ENCODE measurements at places on chromosomes 5 and 9.

DNA sequence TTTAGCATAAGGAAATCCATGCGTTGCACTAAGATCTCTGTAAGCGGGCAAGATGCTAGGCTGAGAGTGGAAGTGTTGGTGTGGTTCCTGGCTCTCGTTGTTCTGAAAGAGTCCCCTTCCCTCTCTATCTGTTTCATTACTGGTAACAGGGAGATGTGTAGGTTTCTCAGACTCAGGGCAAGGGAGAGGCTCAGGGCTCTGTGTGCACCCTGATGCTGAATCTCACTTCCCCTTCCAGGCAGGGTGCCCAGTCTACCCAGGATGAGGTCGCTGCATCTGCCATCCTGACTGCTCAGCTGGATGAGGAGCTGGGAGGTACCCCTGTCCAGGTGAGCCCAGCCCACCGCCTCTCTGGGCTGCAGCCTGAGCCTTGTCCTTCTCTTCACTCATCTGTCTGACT, 45.7 kb downstream of the STOM start:
- no peak for DNase-seq

GRCh38 chr5:131952301-131952857, 6.9 kb upstream of the MEIKIN start:
- no peak for DNase-seq

GRCh38 chr9:102519423-102519822, 475.7 kb upstream of the CYLC2 start:
- no peak for DNase-seq

- DNase-seq, result no peak
These were observed 303.5 kb downstream of the IRX1 start for GRCh38 chr5:3899093-3899492.

DNA sequence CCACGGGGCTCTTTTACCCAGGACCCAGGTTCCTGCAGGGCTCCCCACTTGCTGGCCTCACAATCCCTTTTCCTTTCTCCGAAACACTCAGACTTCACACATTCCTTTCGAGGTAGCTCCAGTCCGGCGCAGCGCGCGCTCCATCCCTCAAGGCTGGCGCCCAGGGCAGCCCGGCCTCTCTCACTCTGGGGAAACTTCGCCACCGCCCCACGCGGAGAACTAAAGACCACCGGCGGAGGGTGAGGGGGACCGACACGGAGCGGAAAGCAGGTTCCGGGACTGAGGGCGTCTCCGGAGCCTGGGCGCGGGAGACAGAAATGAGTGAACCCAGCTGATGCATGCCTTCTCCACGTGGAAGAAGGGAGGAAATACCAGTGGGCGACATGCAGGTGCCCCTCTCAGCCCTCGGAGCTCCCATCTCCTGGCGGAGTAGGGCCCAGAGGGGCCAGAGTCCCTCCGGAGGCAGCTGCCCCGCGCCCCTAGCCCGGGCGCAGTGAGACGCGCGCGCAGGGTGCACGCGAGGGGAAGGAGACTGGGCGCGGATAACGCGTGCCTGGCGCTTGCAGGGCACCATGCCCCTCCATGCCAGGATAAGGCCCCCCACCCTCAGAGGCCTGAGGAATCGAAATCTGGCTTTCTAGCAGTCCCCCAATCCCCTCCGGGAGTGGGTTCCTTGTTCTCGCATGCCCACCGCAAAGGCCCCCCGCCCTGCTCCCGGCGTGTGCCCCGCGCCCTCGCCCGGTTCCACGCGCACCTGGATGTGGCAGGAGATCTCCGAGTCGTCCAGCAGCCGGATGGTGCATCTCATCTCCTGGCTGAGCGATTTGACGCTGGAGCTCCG, 650 bp downstream of the FRMD3 start:
- DNase-seq, result no peak

- no peak for DNase-seq
These were observed 44.0 kb upstream of the PLPP1 start for GRCh38 chr5:55578771-55579170.

GRCh38 chr9:9754186-9754585, 858.6 kb downstream of the PTPRD start:
- no peak for DNase-seq

DNA sequence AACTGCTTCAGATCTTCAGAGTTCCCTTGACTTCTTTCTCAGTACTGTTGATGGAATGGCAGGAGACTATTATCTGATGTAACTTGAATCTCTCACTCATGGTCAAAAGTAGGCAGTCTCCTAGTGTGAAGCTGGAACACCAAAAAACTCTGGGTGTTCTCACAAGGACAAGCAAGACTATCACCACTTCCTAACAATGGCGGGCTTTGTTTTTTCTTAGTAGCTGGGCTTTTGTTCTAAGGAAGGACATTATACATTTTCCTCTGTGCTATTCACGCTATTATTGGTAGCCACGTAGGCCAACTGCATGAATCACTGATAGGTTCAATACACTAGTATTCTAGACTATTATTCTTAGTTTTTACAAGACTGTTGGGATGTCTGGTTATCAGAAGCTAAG, 67.7 kb upstream of the ATG10 start:
- DNase-seq, result no peak

GRCh38 chr5:62948301-62948700, 369.7 kb downstream of the LRRC70 start:
- no peak for DNase-seq

DNA sequence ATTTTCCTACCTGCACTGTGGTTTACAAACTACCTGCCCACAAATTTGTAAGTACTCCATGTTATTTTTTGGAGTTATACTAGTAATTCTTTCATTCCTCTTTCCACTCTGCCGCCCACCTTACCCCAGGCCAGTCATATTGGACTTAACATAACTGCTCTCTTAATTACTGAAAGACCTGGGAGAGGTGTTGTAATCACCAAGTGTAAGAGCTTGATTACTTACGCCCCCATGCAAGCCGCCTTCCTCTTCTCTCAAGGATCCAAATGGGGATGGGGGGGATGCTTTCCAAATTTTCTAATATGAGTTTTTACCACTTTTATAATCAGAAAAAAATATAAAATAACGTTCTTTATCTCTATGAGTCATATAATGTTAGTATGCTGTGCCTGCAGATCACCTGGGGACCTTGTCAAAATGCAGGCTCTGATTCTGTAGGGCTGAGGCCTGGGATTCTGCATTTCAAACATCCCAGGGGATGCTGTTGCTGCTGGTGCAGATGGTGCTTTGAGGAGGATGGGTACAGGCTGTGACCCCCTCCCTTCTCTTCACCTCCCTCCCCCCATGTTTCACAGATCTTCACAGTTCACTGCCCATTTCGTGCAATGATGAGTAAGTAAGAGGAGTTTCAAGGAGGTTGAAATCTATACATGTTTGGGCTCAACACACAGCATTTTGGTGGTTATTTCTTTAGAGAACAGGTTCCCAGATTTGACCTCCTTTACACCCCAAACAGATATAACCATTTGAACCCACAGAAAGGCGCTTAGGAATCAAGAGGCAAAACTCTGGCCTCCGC, 87.3 kb downstream of the SEC61B start:
- DNase-seq, result no peak

DNA sequence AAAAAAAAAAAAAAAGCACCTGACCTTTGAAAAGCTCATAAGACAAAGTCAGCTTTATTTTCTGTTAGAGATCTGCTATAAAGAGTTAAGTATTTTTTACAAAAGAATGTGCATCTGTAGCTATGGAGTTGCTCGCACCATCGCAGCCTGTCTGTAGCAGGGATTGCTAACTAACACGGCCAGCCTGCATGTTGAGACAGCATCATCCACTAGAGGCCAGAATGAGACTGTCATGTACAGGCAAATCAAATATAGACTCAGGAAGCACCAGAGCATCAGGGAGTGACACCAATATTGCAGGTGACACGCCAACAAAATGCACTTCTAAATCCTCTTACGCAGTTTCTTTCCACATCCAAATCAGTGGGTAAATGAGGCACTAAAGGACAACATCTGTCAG, 136.3 kb upstream of the RASEF start:
- no peak for DNase-seq

- DNase-seq, result no peak
These were observed 33.4 kb downstream of the DDX4 start for GRCh38 chr5:55771175-55771655.

Data from activated CD8-positive, alpha-beta memory T cell treated with anti-CD3 and anti-CD28 coated beads, Interleukin-2, amount 50 U/mL, for 48 hours (primary cell).